ENCODE measurements at places on chromosomes 13 and 19.

GRCh38 chr13:91242652-91243051 is 104.8 kb upstream of the MIR17HG start:
- DNase-seq: no peak

DNA sequence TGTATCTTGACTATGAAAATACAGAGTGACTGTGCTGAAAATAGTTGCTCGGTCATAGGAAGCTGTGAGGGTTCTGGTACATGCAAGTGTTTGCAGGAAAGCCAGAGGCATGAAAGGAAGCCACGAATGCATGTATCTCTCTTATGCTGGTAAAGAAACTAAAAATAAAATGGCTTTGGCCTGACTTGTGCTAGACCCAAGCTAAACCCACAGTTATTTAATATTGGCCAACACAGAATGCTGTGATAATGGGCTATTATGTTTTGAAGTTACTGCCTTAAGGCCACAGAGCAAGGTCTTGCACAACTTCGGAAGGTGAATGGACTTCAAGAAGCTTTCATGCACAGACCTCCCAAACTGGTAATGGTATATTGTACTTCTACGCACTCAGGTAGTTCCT is 518.2 kb upstream of the HTR2A start:
- DNase-seq: no peak

- DNase-seq: no peak
These were observed 92.6 kb upstream of the TSC22D1 start for GRCh38 chr13:44668688-44669087.

DNA sequence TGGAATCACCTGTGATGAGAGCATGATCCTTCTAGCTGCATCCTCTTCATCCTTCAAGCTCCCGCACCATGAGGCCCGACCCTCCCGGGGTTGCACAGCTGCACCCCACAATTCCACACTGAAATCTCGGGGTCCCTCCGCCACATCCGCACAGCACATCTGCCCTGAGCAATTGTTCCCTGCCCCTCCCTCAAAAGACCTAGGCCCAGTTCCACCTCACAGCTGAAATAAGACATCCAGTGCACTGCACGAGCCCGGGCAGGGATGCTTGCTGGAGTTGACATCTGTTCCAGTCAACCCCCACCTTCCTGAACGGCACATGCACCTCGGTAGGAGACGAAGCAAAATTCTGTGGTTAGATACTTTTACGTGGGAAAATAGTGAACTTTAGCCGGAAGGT is 14.7 kb upstream of the SOX1 start:
- no peak for DNase-seq

- DNase-seq: no peak
These were observed 18.6 kb downstream of the C19orf81 start for GRCh38 chr19:50667759-50668231.
